ENCODE measurements at places on chromosomes 2 and 18. TPM values are rescaled to one million over a fixed set of nuclear protein-coding genes. Genes with fewer than 3 reads are reported as not detected.
A peak's percentile ranks its signal among the peaks of the same experiment; 100 is the strongest.

The NEURL3 gene
- total RNA-seq, result not detected

GRCh38 chr2:160910681-160911080 lies 249.5 kb upstream of the TANK start:
- peak; percentile 91 for DNase-seq

The ACMSD gene
- total RNA-seq, result not detected

- DNase-seq, result peak; percentile 71
Measured at GRCh38 chr18:11553098-11553940, 56.1 kb upstream of the SLC35G4 start.

DNA sequence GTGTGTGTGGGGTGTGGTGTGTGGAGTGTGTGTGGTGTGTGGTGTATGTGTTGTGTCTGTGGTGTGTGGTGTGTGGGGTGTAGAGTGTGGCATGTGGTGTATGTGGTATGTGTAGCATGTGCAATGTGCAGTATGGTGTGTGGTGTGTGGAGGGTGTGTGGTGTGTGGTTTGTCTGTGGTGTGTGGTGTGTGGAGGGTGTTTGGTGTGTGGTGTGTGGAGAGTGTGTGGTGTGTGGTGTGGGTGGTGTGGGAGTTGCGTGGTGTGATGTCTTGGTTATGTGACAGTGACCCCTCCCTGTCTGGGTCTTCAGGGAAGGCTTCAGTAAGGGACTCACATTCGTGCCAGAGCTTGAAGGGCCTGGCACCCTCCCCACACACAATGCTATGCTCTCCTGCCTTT lies 718.2 kb upstream of the SOX11 start:
- no peak for DNase-seq

GRCh38 chr2:162301151-162301804 lies 17.2 kb downstream of the IFIH1 start:
- peak; percentile 82 for DNase-seq

Data from fibroblast of the aortic adventitia (primary cell).